Osteoblast (primary cell): ENCODE measurements at places on chromosomes 6 and 20. TPM values are rescaled to one million over a fixed set of nuclear protein-coding genes. Genes with fewer than 3 reads are reported as not detected.

- no peak for DNase-seq
- H3K36me3 ChIP-seq, result no peaks in the 10 kb centered on the region
- no peak overlapping the region for H3K27ac ChIP-seq
- peaks cover 5% of the 10 kb centered on the region for H3K4me1 ChIP-seq
These were observed 434.1 kb upstream of the SOX4 start for GRCh38 chr6:21159465-21159864.

GRCh38 chr20:62391165-62392076 is 4.5 kb downstream of the RPS21 start:
- no peak for DNase-seq
- no peaks in the 10 kb centered on the region for H3K27me3 ChIP-seq
- no peak overlapping the region for H3K27ac ChIP-seq
- peaks cover 9% of the 10 kb centered on the region for H3K4me1 ChIP-seq
- no peak overlapping the region for H3K4me3 ChIP-seq

- H3K36me3 ChIP-seq, result no peaks in the 10 kb centered on the region
- no peaks in the 10 kb centered on the region for H3K27me3 ChIP-seq
- no peak overlapping the region for H3K4me3 ChIP-seq
- DNase-seq, result no peak
- no peak overlapping the region for H3K27ac ChIP-seq
- peaks cover 23% of the 10 kb centered on the region for H3K4me1 ChIP-seq
These were observed 94.5 kb downstream of the TULP4 start for GRCh38 chr6:158406736-158407135.

GRCh38 chr6:27931209-27931608 is 19.0 kb upstream of the OR2B2 start:
- H3K27me3 ChIP-seq, result no peaks in the 10 kb centered on the region
- H3K27ac ChIP-seq, result no peak overlapping the region
- no peak for DNase-seq
- H3K4me3 ChIP-seq, result no peak overlapping the region
- no peaks in the 10 kb centered on the region for H3K36me3 ChIP-seq

DNA sequence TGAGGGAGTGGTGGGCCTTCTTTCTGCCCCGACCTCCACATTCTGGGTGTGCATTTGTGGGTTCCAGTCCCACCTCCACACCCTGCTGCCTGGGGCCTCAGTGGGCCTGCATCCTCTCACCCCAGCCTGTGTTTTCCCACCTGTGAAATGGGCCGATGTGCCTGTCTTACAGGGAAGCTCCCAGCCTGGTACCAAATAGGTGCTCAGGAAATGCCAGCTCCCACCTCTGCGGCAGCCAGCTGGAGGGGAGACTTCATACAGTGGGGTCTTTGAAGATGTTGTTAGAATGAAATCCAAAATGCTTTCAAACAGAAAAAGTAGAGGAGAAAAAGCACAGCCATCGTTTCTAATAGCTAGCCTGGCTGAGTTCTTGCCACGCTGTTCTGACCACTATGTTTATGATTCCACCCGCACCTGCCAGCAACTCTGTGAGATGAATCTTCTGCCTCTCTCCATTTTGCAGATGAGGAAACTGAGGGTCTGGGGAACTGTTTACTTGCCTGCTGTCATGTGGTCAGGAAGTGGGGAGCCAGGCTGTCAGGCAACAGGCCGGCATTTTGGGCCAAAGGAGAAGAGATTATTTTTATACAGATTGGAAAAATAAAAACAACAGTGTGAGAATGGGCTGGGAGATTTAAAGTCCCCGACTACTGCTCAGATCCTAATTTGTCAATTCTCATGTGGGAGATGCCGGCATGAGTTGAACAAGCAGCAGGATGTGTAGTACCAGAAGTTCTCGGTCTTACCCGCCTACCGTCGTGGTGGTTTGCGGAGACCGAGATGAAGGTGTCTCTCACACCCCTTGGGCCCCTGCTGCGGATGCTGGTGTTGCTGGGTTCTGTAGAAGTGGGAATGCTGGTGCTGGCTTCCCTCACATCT is 4.6 kb downstream of the TMEM181 start:
- peaks cover 29% of the 10 kb centered on the region for H3K4me1 ChIP-seq
- H3K27me3 ChIP-seq, result no peaks in the 10 kb centered on the region
- no peaks in the 10 kb centered on the region for H3K36me3 ChIP-seq
- peak; percentile 22 for DNase-seq

GRCh38 chr6:142846883-142847287 is 98.1 kb downstream of the HIVEP2 start:
- no peaks in the 10 kb centered on the region for H3K36me3 ChIP-seq
- no peaks in the 10 kb centered on the region for H3K27me3 ChIP-seq
- H3K4me1 ChIP-seq, result peaks cover 86% of the 10 kb centered on the region
- H3K27ac ChIP-seq, result peak overlapping the region; percentile 94
- peak; percentile 77 for DNase-seq

Gene SF3B5
- total RNA-seq, result 67.5 and 78.9 TPM in 2 replicates

DNA sequence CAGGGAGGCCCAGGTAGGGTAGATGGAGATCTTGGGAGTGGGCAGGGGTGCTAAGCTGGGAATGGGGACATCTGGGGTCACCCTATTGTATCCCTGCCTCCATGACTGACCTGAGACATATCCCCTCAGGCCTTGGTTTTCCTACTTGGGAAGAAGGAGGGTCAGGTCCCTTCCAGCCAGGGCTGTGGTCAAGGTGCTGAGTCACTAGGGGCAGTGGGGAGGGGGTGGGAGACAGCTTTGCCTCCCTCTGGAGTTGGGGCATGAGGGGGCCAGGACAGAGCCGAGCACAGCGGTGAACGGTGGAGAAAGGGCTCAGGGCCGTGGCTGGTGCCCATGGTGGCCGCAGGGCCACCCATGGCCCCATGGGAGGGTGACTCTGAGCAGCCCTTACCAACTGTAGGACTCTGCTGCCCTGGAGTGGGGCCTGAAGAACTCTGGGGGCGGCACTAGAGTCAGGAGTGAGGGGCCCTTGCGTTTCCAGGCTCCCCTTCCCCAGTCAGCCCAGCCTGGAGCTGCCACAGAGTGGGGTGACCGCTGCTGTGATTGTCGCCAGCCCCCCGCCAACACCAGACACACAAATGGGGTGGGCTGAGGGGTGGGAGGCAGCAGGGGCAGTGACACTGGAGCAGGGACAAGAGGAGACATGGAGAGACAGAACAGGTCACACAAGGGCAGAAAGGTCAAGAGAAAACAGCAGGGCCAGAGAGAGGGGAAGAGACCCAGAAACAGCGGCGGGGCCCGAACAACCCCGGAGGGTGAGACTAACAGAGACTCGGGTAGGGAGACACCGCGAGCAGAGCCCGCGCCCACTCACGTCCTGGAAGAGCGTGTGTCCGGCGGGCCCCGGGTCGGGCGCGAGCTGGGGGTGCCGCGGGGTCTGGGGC is 576 bp downstream of the NECAB3 start:
- peak; percentile 97 for DNase-seq
- peak overlapping the region; percentile 74 for H3K4me3 ChIP-seq
- peaks cover 26% of the 10 kb centered on the region for H3K4me1 ChIP-seq
- H3K36me3 ChIP-seq, result peaks cover 19% of the 10 kb centered on the region
- H3K27me3 ChIP-seq, result no peaks in the 10 kb centered on the region

- no peak for DNase-seq
- H3K27me3 ChIP-seq, result no peaks in the 10 kb centered on the region
- peaks cover 18% of the 10 kb centered on the region for H3K4me1 ChIP-seq
- no peaks in the 10 kb centered on the region for H3K36me3 ChIP-seq
- peak overlapping the region; percentile 95 for H3K27ac ChIP-seq
- H3K4me3 ChIP-seq, result no peak overlapping the region
These were observed 4.6 kb upstream of the NSFL1C start for GRCh38 chr20:1471242-1471641.

DNA sequence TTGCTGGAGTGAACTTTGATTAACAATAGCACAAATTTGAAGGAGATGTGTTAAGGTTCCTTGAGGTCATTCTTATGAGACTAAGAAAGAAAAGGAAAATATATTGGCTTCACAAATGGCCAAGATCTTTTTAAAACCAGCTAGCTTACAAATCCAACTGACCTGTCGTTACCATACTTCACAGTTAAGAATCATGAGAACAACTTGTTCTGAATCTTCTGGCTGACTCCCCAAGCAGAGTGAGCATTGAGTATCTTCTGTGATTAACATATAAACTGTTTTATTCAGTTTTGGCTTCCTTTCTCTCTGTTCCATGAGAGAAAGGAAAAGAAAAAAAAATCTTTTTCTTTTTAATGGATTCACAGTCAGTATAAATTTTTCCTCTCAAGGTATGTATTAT is 277.1 kb downstream of the KHDC1L start:
- no peaks in the 10 kb centered on the region for H3K27me3 ChIP-seq
- no peak for DNase-seq
- no peak overlapping the region for H3K27ac ChIP-seq
- H3K4me3 ChIP-seq, result no peak overlapping the region

GRCh38 chr6:149217466-149217888 is 100.0 kb upstream of the TAB2 start:
- no peak overlapping the region for H3K27ac ChIP-seq
- H3K36me3 ChIP-seq, result no peaks in the 10 kb centered on the region
- H3K4me3 ChIP-seq, result no peak overlapping the region
- peaks cover 12% of the 10 kb centered on the region for H3K4me1 ChIP-seq
- no peak for DNase-seq

DNA sequence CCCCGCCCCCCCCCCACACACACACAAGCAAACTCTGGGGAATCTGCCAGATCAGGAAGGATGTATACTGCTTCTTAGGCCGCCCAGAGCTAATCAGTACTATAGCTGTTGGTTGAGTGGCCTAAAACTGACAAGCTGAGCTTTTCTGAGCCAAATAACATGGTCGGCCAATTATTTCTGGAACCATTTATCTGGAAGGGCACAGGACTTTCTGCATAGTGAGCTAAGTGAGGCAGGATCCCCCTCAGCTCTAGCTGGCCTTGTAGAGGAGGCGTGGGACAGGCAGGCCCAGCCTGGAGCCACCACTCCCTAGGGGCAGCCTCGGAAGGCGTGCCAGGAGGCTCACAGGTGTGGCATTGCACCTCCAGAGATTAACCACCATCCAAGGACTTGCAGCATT is 200.1 kb downstream of the TMEM242 start:
- no peak overlapping the region for H3K4me3 ChIP-seq
- H3K4me1 ChIP-seq, result peaks cover 3% of the 10 kb centered on the region
- no peaks in the 10 kb centered on the region for H3K36me3 ChIP-seq
- no peaks in the 10 kb centered on the region for H3K27me3 ChIP-seq

- no peaks in the 10 kb centered on the region for H3K36me3 ChIP-seq
These were observed 516.4 kb upstream of the ARID1B start for GRCh38 chr6:156260815-156261214.

Gene POU3F2
- under 0.01 TPM in 1 of 2 replicates, not detected in the other for total RNA-seq

- peak overlapping the region; percentile 17 for H3K27ac ChIP-seq
- no peaks in the 10 kb centered on the region for H3K36me3 ChIP-seq
- H3K27me3 ChIP-seq, result no peaks in the 10 kb centered on the region
- no peak overlapping the region for H3K4me3 ChIP-seq
- H3K4me1 ChIP-seq, result peaks cover 17% of the 10 kb centered on the region
These were observed 27.0 kb downstream of the CBFA2T2 start for GRCh38 chr20:33516882-33517281.

GRCh38 chr6:88914180-88914579 is 49.2 kb downstream of the RNGTT start:
- no peak overlapping the region for H3K27ac ChIP-seq
- H3K4me1 ChIP-seq, result no peaks in the 10 kb centered on the region
- H3K4me3 ChIP-seq, result no peak overlapping the region
- no peaks in the 10 kb centered on the region for H3K27me3 ChIP-seq

- peaks cover 77% of the 10 kb centered on the region for H3K36me3 ChIP-seq
- no peak for DNase-seq
- peaks cover 17% of the 10 kb centered on the region for H3K4me1 ChIP-seq
- no peak overlapping the region for H3K4me3 ChIP-seq
- H3K27ac ChIP-seq, result no peak overlapping the region
These were observed 20.7 kb downstream of the MTHFD1L start for GRCh38 chr6:150886155-150886554.

DNA sequence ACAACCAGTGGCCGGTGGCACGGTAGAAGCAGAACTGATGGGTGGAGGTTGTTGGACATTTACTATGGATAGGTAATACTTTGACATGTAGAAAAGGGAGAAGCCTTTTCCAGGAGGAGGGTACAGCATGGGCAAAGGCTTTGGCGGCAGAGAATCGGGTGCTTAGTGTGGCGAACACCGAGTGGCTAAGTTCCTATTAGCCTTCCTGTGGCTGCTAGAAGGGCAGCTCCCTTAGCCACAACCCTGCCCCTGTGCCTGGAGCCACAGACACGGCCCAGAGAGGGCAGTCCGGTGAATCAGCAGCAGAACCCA is 37.9 kb upstream of the TGM2 start:
- no peak overlapping the region for H3K27ac ChIP-seq
- H3K27me3 ChIP-seq, result no peaks in the 10 kb centered on the region
- no peak for DNase-seq
- H3K4me1 ChIP-seq, result peaks cover 24% of the 10 kb centered on the region
- no peaks in the 10 kb centered on the region for H3K36me3 ChIP-seq

Gene MUCL3
- total RNA-seq, result not detected in 2 replicates

Gene EMILIN3
- not detected in 2 replicates for total RNA-seq

GRCh38 chr6:97085772-97086171 is 161.2 kb downstream of the KLHL32 start:
- no peaks in the 10 kb centered on the region for H3K4me1 ChIP-seq
- no peak overlapping the region for H3K27ac ChIP-seq
- H3K36me3 ChIP-seq, result no peaks in the 10 kb centered on the region
- H3K4me3 ChIP-seq, result no peak overlapping the region
- no peaks in the 10 kb centered on the region for H3K27me3 ChIP-seq
